T1000 (cell line): ENCODE measurements at places on chromosomes 3 and 15.

GRCh38 chr15:38683382-38684242 is 119.0 kb upstream of the RASGRP1 start:
- DNase-seq, result no peak

DNA sequence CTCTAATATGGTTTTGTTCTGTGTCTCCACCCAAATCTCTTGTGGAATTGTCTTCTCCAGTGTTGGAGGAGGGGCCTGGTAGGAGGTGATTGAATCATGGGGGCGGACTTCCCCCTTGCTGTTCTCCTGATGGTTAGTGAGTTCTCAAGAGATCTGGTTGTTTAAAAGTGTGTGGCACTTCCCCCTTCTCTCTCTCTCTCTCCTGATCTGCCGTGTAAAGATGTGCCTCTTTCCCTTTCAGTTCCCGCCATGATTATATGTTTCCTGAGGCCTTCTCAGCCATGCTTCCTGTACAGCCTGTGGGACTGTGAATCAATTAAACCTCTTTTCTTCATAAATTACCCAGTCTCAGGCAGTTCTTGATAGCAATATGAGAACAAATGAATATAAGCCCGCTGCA is 33.1 kb downstream of the RETNLB start:
- DNase-seq, result no peak

DNA sequence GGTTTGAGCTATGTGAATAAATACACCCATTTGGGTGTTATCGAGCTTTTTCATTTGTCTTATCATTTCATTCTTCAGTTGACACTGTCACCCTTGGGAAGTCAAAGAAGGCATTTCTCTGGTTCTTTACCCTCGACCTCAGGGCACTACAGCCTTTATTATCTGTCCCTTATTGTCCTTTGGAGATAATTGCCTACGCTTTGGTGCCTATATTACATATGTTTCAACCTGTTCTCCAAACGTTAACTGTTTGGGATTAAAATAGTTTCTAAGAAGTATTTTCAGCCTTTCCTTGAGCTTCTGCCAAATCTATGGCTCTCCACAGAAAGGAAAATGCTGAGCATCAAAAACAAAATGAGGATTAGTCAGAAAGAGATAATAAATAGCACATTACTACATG is 395.4 kb upstream of the ADAMTS9 start:
- DNase-seq, result no peak

DNA sequence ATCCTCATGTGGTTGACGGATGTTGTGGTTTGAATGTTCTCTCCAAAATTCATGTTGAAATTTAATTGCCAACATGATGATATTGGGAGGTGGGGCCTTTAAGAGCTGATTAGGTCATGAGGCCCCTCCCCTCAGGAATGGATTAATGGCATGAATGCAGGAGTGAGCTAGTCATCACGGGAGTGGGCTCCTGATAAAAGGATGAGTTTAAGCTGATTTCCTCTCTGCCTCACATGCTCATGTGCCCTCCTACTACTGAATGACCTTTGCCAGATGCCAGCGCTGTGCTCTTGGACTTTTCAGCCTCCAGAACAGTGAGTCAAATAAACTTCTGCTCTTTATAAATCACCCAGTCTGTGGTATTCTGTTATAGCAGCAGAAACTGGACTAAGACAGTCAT is 111.2 kb downstream of the MYO5A start:
- DNase-seq, result peak; percentile 43
